Midbrain (tissue), 1 donor: ENCODE measurements at places on chromosomes 7 and 10.

DNA sequence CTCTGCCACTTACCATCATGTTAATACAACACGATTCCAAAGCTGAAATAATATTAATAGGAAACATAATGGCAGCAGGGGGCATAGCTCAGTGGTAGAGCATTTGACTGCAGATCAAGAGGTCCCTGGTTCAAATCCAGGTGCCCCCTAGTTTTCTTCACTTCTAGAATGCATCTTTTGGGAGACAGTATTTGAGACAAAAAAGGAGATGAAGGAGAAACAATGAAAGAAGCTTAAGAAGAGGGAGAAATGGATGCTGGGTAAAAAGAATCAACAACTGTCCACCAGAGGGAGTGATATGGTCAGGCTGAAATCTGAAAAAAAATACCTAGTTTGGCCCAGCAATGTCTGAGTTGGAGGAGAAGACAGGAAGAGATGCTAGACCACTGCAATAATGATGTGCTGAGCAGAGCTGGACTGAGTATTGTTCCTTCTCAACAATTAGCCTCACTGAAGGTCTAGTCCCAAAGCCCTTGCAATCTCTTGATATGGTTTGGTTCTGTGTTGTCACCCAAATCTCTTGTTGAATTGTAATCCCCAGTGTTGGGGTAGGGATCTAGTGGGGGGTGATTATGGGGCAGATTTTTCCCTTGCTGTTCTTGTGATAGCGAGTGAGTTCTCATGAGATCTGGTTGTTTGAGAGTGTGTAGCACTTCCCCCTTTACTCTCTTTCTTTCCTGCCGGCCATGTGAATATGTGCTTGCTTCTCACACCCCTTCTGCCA lies 48.3 kb downstream of the ZNF783 start:
- peak; percentile 31 for DNase-seq

DNA sequence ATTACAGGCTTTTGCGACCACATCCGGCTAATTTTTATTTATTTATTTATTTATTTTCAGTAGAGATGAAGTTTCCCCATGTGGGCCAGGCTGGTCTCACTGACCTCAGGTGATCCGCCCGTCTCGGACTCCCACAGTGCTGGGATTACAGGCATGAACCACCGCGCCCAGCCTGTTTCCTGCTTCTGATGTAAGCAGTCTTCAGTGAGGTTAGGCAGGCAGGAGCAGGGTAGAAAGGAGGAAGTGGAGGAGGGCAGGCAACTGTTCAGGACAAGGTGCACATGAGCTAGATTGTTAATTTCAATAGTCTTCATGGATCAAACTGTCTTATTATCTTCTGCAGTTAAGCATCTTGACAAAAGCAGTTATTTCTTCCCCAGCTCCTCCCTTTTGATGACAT lies 605.0 kb downstream of the CCSER2 start:
- no peak for DNase-seq

DNA sequence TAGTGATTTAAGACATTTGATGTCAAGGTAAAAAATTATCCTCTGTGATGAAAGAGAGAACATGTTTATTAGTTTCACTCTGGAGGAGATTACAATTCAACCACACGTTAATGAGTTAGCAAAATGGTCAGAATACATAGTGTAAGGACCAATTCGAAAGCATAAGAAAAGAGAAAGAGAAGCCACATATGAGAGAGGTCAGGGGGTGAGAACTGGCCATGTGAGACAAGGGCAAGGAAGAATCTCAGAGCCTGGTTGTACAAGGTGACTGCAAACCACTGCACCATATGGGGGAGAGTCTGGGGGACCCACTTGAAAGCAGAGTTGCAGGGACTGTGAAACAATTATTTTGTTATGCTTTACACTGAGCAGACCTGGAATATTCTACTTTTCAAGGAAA lies 27.7 kb upstream of the BET1 start:
- no peak for DNase-seq

- no peak for DNase-seq
Observed at GRCh38 chr10:32982293-32982709, 24.3 kb upstream of the ITGB1 start.

DNA sequence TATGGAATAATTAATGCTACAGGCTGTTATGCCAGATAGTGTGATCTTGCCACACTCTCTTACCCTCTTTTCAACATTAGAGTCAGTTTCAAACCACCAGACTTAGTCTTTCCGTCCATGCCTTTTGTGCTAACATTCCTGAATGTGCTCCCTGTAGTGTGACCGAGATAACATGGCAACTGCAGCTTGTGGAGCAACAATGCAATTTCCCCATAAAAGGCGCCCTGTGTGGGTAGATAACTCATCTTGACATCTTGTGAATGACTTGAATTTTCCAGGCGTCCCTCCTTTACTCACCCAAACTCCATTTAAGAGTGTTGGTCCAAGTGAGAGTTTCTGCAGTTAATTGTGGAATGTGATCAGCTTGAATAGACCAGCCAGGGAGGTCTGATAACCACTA lies 99.6 kb downstream of the DNAH11 start:
- DNase-seq, result no peak

GRCh38 chr10:64369885-64370773 lies 848.9 kb downstream of the REEP3 start:
- no peak for DNase-seq

DNA sequence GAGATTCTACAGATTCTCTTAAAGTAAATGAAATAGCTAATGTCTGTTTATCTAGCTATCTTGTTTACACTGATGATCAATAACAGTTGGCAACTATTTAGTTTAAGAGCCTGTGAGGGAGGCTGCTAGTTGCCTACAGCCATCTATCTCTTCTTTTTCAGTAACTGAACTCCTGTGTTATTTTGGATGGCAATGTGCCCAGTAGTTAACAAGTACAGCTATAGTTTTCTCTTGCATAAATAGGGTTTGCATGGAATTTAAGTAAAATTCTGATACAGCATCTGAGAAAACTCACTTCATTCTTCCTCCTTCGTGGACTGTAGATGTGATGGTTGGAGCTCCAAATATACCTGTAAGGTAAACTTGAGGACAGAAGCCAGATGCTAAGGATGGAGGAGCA lies 219.5 kb upstream of the POT1 start:
- no peak for DNase-seq

DNA sequence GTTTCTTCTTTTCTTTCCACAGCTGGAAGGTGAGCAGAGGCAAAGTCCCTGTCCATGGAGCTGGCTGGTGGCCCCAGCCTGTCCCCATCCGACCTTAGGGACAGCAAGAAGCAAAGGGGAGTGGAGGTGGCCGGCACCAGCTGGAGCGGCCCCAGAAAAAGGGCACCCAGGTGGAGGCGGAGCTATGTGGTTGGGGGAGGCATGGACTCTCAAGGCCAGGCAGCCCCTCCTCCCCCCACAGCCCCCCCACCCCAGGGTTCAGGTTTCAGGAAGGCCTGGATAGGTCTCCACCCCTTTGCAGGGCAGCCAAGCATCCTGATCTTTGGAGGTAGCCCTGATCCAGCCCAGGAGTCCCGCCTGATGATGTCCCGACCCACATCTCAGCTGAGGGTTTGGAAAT lies at the start of gene SSC4D:
Gene SSC4D (minus strand): TSS at position 161 of the 400 bp plus-strand sequence. CDS start 5,258 bp downstream, outside the sequence.
- no peak for DNase-seq

GRCh38 chr10:107418085-107418806 lies 253.7 kb upstream of the SORCS1 start:
- DNase-seq, result no peak
